ENCODE measurements at places on chromosomes 5 and 9. TPM values are rescaled to one million over a fixed set of nuclear protein-coding genes. Genes with fewer than 3 reads are reported as not detected.

GRCh38 chr5:156914371-156914737 lies 48.7 kb downstream of the TIMD4 start:
- no peak for DNase-seq

The HTR4 gene
- not detected for total RNA-seq

The ABLIM3 gene
- total RNA-seq: 23.4 TPM

The HEMGN gene
- total RNA-seq: not detected

All from HT1080 (cell line).